ENCODE measurements at places on chromosomes 16 and 17. TPM values are rescaled to one million over a fixed set of nuclear protein-coding genes. Genes with fewer than 3 reads are reported as not detected.

BMERB1 gene
- 79.6 TPM for total RNA-seq

KRTAP4-4 gene
- not detected for total RNA-seq

CHST5 gene
- total RNA-seq: not detected

OR1A1 gene
- not detected for total RNA-seq

MIF4GD gene
- 15.1 TPM for total RNA-seq

PGAP6 gene
- total RNA-seq: 48.1 TPM

- H3K4me3 ChIP-seq: no peak overlapping the region
- peak; percentile 52 for DNase-seq
- H3K36me3 ChIP-seq: peaks cover 87% of the 10 kb centered on the region
- no peaks in the 10 kb centered on the region for H3K27me3 ChIP-seq
- H3K4me1 ChIP-seq: no peaks in the 10 kb centered on the region
These were observed 11.2 kb downstream of the METTL22 start for GRCh38 chr16:8632675-8633182.

DNA sequence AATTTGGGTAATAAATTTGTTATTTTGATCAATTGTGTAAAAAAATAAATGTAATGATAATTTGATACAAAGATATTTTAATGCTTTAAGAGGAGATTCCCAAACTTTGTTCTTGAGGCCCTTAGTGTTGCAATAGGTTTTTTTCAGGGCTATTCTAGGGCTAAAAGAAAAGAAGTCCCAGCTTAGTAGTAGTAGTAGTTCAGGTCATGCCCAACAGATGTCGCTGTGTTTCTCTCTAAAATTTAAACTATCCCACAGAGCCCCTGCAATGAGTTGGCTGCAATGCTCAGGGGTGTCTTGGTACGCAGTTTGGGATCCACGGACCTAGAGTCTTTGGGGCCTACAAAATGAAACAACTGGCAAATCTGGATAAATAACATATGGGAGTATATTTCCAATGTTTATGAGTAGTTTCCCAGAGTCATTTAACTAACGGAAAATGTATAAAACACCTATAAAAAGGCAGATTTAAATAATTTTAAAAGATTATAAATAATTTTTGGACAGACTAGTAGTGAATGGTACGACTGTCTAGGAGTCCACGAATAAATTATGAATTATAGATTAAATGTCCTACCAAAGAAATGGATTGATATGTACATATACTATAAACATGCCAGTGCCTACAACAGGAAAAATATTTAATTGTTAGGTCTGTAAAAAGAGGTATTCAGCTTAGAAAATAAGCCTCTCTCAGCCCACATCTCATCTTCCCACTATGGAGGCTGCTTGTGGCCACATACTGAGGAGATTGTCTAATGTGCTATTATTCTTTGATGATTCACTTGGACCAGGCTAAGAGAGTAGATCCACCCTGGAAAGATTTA lies 228.5 kb upstream of the PMFBP1 start:
- H3K4me3 ChIP-seq: no peak overlapping the region
- DNase-seq: no peak
- no peak overlapping the region for H3K27ac ChIP-seq
- no peaks in the 10 kb centered on the region for H3K27me3 ChIP-seq
- no peaks in the 10 kb centered on the region for H3K36me3 ChIP-seq

- H3K27me3 ChIP-seq: no peaks in the 10 kb centered on the region
- H3K4me3 ChIP-seq: no peak overlapping the region
- H3K4me1 ChIP-seq: peaks cover 43% of the 10 kb centered on the region
- H3K36me3 ChIP-seq: no peaks in the 10 kb centered on the region
- H3K27ac ChIP-seq: peak overlapping the region; percentile 92
These were observed 21.4 kb downstream of the PIEZO1 start for GRCh38 chr16:88763502-88764053.

DNA sequence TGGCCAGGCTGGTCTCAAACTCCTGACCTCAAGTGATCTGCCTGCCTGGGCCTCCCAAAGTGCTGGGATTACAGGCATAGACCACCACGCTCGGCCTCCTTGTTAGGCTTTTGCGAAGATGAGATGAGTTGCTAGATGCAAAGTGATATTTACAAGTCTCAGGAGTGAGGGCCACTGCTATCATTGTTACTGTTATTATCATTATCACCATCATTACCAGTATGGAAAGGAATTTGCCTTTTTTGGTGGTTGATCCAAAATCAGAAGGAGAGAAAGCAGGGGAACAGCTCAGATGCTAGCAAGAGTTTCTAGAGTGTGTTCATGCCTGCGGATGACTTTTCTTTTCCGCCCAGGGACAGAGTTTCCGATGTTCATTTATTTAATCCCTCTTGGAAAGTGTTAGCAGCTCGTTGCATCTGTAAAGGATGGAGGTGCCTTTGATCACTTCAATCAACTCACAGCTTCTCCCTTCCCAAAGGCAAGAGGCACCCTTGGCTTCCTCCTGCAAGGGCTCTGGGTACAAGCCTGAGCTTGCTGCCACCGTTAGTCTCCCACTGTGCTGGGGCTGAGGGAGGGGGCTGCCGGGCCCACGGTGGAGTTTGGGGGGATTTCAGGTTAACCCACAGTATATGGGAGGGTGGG lies 21.6 kb downstream of the ITPRIPL2 start:
- H3K4me3 ChIP-seq: no peak overlapping the region
- no peak for DNase-seq
- peak overlapping the region; percentile 28 for H3K27ac ChIP-seq
- no peaks in the 10 kb centered on the region for H3K27me3 ChIP-seq
- H3K36me3 ChIP-seq: no peaks in the 10 kb centered on the region

- no peaks in the 10 kb centered on the region for H3K4me1 ChIP-seq
- DNase-seq: no peak
- no peak overlapping the region for H3K27ac ChIP-seq
These were observed 97.4 kb downstream of the SLC39A11 start for GRCh38 chr17:72995008-72995656.

GRCh38 chr17:39110435-39111136 lies 40.9 kb downstream of the PLXDC1 start:
- H3K27me3 ChIP-seq: no peaks in the 10 kb centered on the region
- DNase-seq: no peak
- no peaks in the 10 kb centered on the region for H3K4me1 ChIP-seq
- no peaks in the 10 kb centered on the region for H3K36me3 ChIP-seq
- no peak overlapping the region for H3K27ac ChIP-seq
- no peak overlapping the region for H3K4me3 ChIP-seq

DNA sequence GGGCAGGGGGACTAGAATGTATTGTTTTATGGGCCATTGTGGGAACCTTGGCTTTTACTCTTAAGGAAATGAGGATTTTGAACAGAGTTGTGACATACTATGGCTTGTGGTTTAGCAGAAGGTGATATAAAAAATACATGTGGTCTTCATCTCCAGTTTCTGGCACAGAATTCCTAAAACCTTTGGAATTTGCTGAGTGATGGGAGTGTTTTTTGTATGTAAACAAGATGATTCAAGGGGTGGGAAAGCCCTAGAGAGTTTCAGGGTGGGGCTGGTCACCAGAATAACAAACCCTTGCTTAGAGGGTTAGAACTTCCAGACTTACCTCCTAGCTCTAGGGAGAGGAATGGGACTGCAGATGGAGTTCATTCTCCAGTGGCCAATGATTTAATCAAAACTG lies 316.1 kb downstream of the PHKB start:
- DNase-seq: no peak
- H3K27me3 ChIP-seq: no peaks in the 10 kb centered on the region
- H3K4me1 ChIP-seq: no peaks in the 10 kb centered on the region
- H3K36me3 ChIP-seq: no peaks in the 10 kb centered on the region
- H3K4me3 ChIP-seq: no peak overlapping the region

DNA sequence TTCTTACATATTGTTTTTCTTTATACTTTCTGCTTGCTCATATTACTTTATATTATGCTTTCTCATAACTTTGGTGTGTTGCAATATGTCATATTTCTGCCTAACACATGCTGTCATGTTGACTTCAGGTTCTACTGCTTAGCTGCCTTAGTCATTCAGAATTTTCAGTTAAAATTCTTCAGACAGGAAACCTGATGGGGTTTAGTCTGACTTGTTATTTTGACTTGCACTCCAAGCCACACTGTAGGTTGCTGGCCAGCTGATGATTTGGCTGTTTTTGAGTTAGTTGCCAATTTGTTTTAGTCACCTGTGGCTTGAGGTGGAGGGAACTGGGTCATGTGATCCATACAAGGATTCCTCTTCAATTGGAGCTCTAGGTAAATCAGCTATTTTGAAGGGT lies 315.4 kb downstream of the MAP2K6 start:
- H3K27me3 ChIP-seq: no peaks in the 10 kb centered on the region
- H3K4me3 ChIP-seq: no peak overlapping the region
- H3K4me1 ChIP-seq: peaks cover 22% of the 10 kb centered on the region
- no peaks in the 10 kb centered on the region for H3K36me3 ChIP-seq
- no peak overlapping the region for H3K27ac ChIP-seq

GRCh38 chr17:19273731-19274130 lies 36.6 kb downstream of the EPN2 start:
- no peak for DNase-seq
- no peak overlapping the region for H3K27ac ChIP-seq
- H3K4me3 ChIP-seq: no peak overlapping the region
- peaks cover 53% of the 10 kb centered on the region for H3K4me1 ChIP-seq
- H3K27me3 ChIP-seq: no peaks in the 10 kb centered on the region

- no peaks in the 10 kb centered on the region for H3K4me1 ChIP-seq
- no peak overlapping the region for H3K4me3 ChIP-seq
- H3K36me3 ChIP-seq: no peaks in the 10 kb centered on the region
These were observed 126.4 kb downstream of the KCNJ2 start for GRCh38 chr17:70295731-70296130.

DNA sequence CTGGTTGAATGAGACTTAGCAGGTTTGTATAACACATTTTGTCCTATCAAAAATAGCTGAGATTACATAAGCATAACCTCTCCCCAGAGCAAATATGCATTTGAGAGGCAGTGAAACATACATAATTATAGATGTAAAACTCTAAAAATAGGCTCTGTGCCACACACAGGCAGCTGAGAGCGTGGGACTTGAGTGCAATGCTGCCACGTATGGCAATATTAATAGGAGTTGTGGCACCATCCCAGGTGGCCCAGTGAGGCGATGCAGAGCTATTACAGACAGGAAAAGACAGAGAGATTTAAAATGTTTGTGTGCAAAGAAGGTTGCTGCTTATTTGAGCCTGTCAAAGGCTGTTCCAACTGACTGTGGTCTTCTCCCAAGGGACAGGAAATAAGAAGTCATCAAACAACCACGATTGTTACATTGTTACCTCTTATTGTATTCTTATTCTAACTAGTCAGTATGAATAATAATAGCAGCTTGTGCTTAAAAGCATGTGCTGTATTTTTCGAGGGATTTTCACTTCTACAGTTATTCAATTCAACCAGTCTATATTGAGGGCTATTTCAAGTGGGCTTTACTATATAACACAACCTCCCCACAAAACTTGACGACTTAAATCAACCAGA lies 116.5 kb downstream of the SALL1 start:
- H3K4me1 ChIP-seq: peaks cover 5% of the 10 kb centered on the region
- H3K36me3 ChIP-seq: no peaks in the 10 kb centered on the region
- H3K27me3 ChIP-seq: no peaks in the 10 kb centered on the region
- no peak overlapping the region for H3K27ac ChIP-seq
